ENCODE measurements at places on chromosomes 4 and X.

- DNase-seq, result no peak
Observed at GRCh38 chrX:119745283-119745848, 13.0 kb upstream of the SOWAHD start.

GRCh38 chr4:42296196-42296595, 101.1 kb upstream of the SHISA3 start:
- no peak for DNase-seq

DNA sequence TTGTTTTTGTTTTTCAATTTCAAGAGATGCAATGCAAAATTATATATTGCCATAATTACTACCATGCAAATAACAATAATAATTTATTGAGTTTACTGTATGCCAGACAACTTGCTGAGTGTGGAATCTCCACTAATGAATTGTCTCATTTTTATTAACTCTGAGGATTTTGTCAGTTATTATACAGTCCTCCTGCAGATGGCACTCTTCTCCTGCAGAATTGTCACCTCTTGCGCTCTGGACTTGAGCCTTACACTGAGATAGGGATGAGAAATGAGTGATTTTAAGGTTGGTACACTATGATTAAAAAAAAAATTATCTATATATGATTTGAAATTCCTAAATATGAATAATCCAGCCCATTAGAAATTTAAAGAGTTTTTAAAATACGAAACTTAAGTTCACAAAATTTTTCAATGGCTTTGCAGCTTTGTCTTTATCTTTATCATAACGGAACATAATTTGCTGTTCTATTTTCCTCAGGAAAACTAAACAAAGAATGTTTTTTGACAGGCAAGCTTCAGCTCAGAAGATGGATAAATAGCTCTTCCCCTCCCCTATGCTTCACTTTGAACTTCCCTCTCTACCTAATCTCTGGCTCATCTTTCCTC, 12.7 kb upstream of the PAQR3 start:
- DNase-seq, result peak; percentile 44

- no peak for DNase-seq
Observed at GRCh38 chr4:24683116-24683515, 98.8 kb upstream of the DHX15 start.

GRCh38 chr4:180057891-180058671, 2185.1 kb upstream of the TENM3 start:
- peak; percentile 17 for DNase-seq

DNA sequence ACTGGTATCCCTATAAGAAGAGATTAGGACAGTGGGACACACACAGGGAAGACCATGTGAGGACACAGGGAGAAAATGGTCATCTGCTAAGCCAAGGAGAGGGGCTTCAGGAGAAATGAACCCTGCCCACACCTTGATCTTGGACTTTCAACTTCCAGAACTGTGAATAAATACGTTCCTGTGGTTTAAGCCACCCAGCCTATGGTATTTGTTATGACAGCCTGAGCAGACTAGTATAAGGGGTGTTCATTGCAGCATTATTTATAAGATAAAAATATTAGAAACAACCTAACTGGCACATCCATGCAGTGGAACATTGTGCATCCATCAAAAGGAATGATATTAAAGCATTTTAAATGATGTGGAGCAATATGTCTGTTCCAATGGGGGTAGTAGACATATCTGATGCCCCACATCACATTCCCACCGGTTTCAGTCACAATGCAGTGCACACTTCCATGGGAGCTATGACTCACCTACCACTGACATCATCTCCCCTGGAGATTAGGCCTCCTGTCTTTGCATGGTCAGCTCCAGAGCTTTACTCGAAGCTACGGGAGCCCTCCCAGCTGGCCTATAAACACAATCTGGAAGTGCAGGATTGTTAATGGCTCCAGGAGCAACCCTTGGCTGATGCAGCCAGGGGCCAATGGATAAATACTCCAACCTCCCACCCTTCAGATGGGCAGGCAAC, 38.9 kb upstream of the MAMLD1 start:
- DNase-seq, result no peak

DNA sequence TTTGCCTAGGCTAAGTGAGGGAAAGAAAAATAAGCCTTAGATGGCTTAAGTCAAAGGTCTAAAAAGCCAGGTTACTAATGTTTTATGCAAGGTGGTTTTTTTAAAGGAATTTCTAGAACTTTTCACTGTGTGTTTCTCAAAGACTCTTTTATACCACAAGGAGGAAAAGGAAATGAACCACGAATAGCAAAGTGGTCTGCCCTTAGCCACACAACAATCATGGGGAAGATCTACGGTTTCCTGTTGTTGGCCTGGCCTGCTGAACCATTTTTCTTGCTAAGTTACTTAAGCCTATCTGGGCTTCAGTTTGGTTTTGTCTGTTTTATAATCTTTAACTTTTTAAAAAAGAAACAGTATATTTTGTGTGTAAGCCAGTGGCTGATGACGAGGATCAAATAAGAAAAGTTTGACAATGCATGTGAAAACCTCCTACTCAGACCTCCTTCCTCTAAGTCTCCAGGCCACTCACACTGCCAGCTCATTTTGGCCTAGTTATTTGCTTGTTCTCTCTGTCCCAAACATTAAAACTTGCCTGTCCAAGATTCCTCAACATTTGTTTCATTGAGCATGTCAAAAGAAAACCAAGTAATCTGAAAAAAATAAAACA, 56.7 kb upstream of the COL25A1 start:
- no peak for DNase-seq

DNA sequence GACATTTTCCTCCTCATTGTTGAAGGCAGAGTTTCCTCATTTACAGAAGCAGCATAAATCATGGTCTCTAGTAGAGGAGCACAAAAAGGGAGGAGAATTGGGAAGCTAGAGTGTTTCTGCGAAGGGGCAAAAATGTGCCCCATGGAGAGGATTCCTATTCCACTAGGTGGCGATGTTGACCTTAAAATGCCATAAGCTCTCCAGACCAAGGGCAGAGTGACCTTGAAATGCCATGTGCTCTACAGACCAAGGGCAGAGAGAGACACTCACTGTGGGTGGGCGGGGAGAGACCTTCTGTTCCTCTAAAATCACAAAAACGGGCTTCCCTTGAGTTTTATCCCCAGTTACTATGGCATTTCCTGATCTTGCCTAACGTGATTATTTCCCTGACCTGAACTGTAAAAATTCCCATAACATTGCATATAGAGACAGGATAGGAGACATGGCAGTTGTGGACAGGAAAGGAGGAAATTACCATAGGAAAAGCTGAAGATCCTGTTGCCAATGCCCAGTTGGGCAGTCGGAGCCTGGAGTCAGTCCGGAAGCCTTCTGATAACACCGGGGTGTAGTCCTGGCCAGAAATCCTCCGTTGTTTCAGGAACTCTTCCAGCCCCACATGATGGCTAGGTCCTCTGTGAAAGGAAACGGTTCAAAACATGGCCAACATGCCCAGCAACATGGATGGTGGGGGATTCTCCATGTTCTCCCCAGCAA, 567.7 kb downstream of the MAGEB5 start:
- peak; percentile 0 for DNase-seq

GRCh38 chrX:128020701-128021100, 31.5 kb downstream of the ACTRT1 start:
- no peak for DNase-seq

- DNase-seq, result no peak
Observed at GRCh38 chr4:7674706-7675105, 240.0 kb upstream of the PSAPL1 start.

- DNase-seq, result no peak
Observed at GRCh38 chrX:5748586-5749150, 480.0 kb downstream of the NLGN4X start.

DNA sequence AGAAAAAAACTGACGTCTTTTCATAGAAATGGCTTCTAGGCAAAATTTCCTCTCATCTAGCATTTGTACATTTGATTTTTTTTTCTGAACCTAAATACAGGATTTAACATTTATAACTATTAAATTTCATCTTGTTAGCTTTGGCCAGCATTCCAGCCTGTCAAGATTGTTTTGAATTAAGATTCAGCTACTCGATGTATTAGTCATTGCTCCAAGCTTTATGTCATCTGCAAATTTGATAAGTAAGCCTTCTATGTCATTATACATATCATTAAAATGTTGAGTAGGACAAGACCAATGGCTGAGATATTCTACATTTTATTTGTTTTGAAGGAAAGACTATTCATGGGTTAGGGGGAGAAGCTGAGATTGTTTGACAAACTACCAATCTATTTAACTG, 46.7 kb downstream of the DDX53 start:
- DNase-seq, result no peak

DNA sequence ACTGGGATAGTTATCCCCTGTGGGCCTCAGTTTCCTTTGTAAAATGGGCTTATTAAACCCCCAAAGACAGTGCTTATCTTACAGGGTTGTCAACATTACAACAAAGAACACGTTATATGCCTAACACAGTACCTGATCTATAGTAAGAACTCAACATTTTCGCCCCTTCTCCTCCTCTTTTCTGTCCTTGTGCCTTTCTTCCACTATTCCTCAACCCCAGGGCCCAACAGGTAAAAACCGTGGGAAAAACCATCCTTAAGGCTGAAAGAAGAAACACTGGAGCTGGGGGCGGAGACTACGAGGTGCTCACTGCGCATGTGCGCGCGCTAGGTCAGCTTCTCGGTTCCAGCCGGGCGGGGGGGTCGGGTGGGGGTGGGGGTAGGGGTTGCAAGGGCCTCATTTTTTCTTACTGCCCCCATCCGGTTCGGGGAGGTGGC, 426 bp upstream of the XIAP start:
- peak; percentile 75 for DNase-seq

DNA sequence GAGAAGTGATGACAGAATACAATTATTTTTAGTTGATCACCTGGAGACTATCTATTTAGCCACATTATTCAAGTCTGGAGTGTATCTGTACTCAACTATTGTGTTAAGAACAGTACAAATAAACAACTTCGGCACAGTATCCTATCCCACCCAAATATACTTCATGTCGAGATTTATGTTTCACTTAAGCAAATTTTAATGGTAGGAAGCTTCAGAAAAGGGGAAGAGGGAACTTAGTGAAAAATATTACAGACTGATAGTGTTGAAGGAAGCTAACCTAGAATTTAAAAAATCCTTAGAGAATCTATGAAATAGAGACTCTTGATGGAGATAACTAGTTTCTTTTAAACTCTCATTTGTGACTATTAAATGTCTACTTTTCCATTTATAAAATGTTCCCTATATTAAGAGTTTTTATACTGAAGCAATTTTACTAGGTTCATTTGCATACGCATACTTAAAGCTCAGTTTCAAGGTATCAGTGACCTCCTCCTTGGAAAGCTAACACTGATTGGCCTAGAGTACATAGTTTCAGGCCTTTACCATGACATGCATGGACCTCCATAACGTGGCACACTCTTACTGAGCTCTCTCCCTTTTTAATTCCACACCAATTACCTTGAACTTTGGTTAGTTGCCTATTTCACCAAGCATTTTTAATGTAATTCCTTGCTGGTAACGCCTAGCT, 197.7 kb downstream of the CAMK2D start:
- DNase-seq, result no peak

DNA sequence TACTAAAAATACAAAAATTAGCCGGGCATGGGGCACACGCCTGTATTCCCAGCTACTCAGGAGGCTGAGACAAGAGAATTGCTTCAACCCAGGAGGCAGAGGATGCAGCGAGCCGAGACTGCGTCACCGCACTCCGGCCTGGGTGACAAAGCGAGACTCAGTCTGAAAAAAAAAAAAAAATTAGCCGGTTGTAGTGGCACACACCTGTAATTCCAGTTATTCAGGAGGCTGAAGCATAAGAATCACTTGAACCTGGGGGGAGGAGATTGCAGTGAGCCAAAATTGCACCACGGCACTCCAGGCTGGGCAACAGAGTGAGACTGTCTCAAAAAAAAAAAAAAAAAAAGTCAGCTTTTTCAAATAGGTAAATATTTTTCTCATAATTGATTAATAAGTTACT, 71.9 kb downstream of the WDFY3 start:
- DNase-seq, result no peak

DNA sequence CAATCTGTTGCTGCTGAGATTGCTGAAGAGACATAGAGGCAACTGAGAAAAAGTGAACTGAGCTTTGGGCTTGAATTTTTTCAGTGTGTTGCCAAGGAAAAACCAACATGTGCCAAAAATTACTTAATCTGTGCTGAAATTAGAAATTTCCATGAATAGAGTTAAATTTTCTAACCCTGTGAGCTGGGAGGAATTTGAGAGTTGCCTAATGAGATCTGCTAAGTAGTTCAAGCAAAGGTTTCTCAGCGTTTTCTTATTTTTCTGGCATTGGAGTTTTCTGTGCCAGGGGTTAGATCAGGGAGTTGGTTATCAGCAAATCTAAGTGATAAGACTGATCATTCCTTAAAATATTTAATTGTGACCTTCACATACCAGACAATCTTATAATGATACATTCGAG, 457.5 kb upstream of the GNPDA2 start:
- peak; percentile 29 for DNase-seq

DNA sequence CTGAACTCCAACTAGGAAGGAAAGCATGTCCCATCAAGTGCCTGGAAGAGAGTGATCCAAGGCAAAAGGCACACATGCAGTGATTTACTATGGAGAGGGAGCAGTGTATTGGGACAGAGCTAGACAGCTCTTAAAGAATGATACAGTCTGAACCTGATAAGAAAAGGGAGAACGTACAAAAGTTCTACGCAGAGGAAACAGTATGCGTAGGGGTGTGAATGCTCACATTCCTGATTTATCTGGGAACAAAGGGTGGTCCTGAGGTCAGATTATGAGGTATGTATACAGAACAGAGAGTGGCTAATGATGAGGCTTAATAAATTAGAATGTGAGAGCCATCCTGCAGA, 12.0 kb downstream of the HS3ST1 start:
- DNase-seq, result no peak
